ENCODE measurements at places on chromosomes 1 and 21.

DNA sequence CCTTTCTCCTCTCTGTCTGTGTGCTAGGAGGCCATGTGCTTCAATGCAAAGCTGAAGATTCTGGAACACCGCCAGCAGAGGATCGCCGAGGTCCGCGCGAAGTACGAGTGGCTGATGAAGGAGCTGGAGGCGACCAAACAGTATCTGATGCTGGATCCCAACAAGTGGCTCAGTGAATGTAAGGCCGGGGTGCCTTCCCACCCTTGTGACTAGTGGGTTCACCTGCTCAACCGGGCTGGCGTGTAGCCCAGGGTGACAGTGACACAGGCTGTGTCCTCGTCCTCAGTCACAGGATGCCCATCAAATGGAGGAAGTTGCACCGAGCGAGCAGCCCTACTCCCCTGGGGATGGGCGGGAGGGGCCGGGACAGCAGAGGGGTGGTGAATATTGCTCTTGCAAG, 544.1 kb downstream of the KIF26B start:
- DNase-seq: no peak

- no peak for DNase-seq
Observed at GRCh38 chr1:75292013-75292412, 157.8 kb downstream of the LHX8 start.

GRCh38 chr1:27872059-27872801, at the start of gene THEMIS2:
Gene THEMIS2, plus strand, starts transcription at chr1:27872544. Its CDS starts 28 bp downstream, at chr1:27872572.
- peak; percentile 74 for DNase-seq

DNA sequence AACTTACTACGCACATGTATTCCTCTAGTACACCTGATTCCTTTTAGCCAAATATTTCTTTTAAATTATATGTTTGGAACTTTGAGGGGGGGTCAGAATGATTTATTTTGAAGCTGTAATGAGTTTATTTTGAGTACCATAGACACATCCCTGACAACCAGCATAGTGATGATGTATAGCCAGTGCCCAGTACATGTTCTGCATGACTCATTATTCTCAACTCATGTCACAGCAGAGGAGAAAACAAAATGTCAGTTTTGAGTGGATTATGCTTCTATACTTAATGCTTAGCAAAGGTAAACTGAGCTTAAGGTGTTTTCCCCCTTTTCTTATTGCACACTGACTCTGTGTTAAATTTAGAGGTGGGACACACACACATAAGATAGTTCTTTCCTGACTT, 22.4 kb upstream of the LEPR start:
- DNase-seq: no peak

GRCh38 chr1:98048244-98048643, 127.4 kb upstream of the DPYD start:
- peak; percentile 86 for DNase-seq

GRCh38 chr1:172450524-172450885, 6.6 kb upstream of the PIGC start:
- DNase-seq: no peak

DNA sequence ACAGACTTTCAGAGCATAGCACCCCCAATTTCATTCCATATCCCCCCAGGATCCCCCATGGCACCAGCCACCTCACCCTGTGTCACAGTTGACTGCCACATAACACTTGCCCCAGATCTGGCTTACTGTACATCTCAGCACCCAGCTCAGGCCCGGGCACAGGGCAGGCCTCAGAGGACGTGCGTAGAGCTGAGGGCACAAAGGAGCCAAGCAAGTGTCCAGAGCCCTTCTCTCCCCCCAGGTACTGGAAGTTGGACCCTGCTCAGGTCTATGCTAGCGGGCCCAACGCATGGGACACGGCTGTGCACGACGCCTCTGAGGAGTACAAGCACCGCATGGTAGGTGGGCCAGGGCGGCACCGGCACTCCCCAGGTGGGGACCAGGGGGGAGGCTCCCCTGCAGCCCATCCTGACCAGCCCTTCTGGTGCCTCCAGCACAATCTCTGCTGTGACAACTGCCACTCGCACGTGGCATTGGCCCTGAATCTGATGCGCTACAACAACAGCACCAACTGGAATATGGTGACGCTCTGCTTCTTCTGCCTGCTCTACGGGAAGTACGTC, 8.0 kb upstream of the SYTL1 start:
- no peak for DNase-seq

DNA sequence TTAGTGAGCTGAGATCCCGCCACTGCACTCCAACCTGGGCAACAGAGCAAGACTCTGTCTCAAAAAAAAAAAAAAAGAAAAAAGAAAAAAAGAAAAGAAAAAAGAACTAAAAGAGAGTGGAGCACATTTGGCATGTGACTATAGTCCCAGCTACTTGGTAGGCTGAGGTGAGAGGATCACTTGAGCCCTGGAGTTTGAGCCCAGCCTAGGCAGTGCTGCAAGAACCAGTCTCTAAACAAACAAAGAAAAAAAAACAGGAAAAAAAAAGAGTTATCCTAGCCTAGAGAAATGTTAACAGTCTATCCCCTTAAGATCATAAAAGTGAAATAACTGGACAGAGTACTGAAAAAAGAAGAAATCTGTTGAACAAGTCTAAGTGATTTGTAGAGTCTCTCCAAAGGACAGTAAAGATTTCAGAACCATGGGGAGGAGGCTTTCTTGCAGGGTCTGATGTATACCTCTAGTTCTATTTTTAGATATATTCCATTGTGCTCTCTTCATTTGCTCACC, 4.5 kb upstream of the PRDX1 start:
- DNase-seq: peak; percentile 79

DNA sequence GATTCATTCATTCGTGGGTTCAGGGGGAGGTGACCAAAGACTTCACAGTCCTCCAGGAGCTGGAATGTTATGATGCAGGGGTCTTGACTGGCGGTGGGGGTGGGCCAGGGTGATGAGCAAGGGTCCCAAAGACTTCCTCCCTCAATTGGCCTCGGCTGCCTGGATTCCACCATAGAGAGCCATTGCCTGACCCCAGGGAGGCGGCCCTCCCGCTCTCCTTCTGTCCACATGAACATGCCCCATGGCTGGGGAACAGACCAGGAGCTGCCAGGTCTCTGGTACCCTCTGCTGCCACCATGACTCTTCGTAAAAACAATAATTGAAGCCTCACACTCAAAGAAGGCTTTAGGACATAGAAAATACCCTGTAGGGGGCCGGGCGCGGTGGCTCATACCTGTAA, 102.5 kb upstream of the CASZ1 start:
- DNase-seq: no peak

GRCh38 chr1:62382658-62382955, 54.2 kb upstream of the USP1 start:
- no peak for DNase-seq

DNA sequence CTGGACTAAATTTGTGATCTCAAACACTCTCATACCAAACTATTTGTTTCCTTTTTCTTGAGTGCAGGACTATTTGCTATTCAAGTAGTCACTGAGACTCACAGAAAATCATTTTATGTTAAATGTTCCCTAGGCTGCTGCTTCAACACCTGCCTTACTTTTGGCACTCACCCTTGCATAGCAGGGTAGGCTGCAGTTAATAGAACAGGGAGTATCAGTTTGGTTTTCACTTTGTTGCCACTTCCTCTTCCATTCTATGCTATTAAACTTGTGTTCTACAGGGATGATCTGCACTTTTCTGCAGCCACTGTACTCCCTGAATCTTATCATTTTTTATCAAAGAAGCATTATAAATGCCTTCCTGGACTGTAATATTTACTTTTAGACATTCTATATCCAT, 148.7 kb upstream of the PRMT6 start:
- no peak for DNase-seq

DNA sequence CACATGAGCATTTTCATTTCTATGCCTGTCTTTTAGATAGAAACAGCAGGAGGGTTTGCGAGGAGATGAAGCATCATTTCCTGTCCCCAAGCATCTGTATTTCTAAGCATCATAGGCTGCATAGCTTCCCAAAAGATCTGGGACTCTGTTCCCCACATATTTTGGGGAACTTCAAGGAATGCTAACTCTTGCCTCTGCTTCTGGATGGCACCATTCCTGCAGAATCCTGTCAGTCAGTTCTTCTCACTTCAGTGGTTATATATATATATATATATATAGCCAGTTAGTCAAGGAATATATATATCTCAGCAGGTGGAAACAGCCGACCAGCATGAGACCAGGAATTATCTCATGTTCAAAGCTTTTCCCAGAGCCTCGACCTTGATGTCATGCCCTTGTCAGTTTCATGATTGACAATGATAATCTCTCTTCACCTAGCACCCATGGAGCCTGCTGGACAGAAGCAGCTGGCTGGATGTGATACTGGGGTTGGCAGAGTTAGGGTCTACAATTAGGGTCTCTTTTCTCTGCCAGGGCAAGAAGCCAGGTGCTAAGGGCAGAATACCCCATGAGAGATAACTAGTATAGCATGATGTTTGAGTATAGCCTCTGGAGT, 2.4 kb downstream of the PFKFB2 start:
- DNase-seq: no peak

GRCh38 chr1:213041443-213041842, 9.6 kb upstream of the RPS6KC1 start:
- DNase-seq: no peak

DNA sequence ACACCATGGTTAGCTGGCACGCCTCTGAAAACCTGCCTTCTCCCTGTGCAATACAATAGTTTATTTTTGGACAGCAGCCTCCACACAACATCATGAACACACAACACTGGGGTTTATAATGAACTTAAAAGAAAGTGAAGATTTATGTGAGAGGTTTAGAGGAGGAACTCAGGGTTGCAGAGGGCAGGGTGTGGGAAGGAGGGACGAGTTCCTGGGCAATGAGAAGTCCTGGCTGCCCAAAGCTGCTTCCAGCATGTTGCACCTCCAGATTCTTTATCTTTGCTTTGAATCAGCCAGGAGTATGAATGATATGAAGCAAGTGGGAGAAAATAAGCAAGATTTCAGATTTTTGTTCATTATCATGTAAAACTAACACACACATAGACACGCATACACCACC, 11.3 kb upstream of the LRRC8D start:
- no peak for DNase-seq

DNA sequence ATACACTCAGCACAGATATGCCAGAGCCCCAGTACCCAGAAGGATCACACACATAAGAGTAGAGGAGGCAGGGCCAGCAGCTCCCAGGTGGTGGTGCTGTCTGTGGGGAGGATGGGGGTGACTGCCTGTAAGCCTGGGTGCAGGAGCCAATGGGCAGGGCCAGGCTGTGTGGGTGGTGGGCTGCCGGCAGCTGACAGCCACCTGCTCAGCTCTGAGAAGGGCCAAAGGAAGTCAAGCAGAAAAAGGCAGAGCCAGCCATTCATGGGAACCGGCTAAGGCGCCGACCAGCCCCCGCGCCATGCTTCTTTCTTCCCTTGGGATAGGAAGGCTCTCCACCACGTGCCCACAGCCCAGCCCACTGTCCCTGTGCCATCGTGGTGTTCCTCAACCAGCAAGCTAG, 14.1 kb downstream of the PIK3C2B start:
- peak; percentile 68 for DNase-seq

GRCh38 chr1:33280091-33280661, 23.9 kb downstream of the ZNF362 start:
- no peak for DNase-seq

- DNase-seq: peak; percentile 59
Observed at GRCh38 chr1:193457676-193458075, 271.3 kb upstream of the B3GALT2 start.

DNA sequence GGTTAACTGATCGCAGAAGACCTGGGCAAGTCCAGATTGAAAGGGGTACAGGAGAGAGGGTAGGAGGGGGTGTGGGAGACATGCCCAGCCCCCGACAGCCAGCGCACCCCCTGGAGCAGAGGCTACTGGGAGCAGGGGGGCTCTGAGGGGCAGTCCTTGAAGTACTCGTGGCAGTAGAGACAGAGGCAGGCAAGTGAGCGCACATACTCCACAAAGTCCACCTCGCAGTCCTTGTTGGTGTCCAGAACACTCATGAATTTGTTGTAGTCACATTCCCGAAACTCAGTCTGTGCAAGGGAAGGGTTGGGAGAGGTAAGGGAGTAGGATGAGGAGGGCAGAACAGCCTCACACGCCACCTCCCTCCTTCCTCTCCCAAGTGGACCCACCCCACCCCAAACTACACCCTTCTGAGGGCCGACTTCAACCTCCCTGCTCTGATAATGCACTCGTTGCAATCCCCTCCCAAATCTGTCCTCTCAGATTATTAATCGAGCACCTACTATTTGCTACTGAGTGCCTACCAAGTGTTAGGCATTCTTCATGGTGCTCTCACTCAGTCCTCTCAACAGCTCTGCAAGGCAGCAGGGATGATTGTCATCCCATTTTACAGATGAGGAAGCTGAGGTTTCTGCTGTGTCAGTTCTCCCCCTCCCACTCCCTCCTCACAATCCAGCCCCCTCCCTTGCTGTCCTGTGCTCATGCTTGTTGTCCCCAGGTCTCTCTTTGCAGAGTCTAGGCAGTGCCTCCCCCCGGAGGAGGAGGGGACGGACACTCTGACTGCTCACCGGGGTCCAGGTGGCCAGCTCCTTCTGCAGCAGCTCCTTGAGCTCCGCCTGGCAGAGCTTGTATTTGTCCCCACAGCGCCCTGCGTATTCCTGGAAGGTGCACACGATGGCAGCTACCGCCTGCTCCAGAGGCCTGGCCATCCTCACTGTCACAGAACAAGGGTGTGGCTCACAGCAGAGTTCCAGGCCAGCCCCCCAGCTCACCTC, 1.2 kb downstream of the S100A3 start:
- no peak for DNase-seq

GRCh38 chr21:45098867-45099266, 24.5 kb downstream of the ADARB1 start:
- DNase-seq: no peak

DNA sequence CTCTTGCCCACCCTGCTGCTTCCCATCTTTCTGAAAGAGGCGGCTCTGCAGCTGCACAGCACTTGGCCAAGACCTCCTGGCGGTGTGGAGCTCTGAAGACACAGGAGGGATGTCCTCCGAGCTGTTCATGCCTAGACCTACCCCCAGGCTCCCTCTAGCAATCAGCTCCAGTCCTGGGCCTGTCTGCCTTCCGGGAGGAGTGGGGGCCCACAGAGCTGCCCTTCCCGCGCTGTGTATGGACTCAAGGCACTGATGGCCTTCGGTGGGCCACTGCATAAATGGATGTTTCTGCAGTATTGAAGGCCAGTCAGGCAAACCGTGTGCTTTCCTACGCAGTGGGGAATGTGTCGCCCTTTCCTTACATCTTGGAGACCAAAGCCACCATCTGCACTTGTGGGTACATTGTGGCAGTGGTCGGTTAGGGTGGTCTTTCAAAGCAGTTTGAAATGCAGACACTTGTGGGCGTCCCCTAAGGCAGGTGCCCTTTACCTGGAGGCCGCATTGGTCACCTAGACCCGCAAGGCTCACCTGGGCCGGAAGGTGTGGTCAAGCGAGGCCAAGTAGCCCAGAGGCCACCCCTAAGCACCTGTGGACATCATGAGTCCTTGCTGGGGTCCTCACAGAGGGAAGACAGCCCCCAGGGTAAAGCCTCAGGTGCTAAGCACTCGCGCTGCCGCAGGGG, 912 bp upstream of the PKNOX1 start:
- DNase-seq: no peak

DNA sequence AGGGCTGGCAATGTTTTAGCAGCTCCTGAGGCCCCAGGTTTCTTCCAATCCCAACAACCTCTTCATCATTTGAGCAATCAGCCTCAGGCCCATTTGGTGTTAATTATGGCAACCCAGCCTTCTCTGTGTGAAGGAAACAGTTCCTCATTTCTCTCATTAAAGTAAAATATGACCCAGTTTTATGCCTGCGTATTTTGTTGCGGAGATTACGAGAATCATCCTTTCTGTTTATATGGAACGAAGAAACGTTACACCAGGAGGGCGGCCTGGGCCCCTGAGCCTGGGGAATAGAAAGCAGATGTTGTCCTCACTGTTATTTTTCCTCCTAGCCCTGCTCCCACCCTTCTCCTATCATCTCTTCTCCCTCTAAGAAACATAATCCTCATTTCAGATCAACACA, 332.2 kb upstream of the USP24 start:
- no peak for DNase-seq

- peak; percentile 35 for DNase-seq
Observed at GRCh38 chr1:63691701-63692425, 82.0 kb upstream of the ROR1 start.

Measured in thyroid gland (tissue), 4 donors.